ENCODE measurements at places on chromosomes 7 and 10.

DNA sequence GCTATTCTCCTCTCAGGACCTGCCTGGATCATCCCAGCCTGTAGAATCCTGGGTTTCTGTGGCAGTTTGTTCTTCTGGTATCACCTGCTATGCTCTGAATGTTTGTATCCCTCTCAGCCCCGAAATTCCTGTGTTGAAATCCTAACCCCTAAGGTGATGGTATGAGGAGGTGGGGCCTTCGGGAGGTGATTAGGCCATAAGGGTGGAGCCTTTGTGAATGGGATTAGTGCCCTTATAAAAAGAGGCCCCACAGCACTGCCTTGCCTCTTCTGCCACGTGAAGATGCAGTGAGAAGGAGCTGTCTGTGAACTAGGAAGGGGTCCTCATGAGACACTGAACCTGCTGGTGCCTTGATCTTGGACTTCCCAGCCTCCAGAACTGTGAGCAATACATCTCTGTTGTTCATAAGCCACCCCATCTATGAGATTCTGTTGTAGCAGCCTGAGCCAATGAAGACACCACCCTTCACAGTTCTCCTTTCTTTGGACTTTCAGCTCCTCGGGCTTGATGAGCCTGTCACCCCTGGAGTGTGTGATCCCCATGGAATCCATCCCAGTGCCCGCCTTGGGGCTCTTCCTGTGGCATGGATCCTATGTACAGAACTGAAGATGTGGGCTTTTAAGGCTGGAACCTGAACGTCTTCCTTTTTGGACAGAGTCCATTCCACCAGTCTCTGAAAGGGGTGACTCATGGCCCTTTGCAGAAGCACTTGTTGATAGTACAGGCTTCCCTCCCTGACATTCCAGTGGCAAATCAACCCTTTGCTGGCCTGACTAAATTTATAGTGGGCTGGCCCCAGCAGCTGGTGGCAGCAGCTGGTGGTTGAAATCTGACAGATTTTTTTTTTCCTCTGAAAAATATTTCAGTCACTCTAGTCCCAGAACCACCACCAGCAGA is 138.0 kb downstream of the TACC2 start:
- DNase-seq = peak; percentile 89

- DNase-seq = no peak
Measured at GRCh38 chr7:139850906-139851305, 21.8 kb downstream of the TBXAS1 start.

- peak; percentile 69 for DNase-seq
Measured at GRCh38 chr7:28481091-28481926, 69.0 kb downstream of the CREB5 start.

DNA sequence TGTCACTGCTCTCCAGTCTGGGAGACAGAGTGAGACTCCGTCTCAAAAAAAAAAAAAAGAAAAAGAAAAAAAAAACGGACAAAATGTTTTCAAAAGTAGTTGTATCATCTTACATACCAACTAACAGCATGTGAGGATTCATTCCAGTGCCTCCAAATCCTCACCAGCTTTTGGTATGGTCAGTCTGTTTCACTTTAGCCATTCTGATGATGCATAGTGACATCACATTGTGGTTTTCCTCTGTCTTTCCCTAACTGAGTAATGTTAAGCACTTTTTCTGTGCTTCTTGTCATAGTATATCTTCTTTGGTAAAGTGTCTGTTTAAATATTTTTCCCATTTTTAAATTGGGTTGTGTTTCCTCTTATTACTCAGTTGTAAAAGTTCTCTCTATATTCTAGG is 251.4 kb upstream of the CTBP2 start:
- DNase-seq = peak; percentile 95

DNA sequence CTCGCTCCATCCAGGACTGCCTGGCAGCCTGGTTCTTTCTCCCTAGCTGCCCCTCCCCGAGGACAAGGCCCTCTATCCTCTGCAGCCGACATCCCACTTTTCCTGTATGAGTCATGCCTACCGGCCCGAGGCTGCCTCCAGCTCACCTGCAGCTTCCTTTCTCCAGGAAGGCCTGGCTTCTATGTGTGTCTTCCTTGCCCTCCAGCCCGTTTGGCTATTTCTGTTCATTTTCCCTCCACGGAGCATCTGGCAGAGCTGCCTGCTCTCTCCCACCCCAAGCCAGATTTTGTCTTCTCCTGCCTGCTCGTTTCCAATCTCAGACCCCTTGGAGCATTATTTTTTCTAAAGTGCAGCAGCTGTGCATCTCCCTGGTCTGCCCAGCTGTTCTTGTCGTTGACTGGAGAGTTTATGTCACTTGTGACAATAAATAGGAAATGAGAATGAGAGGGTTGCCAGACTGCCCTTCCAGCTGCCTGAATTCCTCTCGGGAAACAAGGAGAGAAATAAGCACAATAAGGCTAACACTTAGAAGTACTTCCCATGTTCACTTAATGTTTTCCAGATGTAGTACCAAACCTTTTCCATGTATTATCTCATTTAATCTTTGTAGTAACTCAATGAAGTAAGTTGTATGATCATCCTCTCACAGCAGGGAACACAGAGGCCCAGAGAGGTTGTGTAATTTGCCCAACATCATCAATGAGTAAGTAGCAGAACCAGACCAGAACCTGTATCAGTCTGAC is 19.7 kb downstream of the UBTD1 start:
- peak; percentile 13 for DNase-seq

GRCh38 chr7:35399216-35399615 is 145.3 kb upstream of the TBX20 start:
- no peak for DNase-seq

GRCh38 chr10:13637303-13637856 is 50.6 kb downstream of the PRPF18 start:
- no peak for DNase-seq

DNA sequence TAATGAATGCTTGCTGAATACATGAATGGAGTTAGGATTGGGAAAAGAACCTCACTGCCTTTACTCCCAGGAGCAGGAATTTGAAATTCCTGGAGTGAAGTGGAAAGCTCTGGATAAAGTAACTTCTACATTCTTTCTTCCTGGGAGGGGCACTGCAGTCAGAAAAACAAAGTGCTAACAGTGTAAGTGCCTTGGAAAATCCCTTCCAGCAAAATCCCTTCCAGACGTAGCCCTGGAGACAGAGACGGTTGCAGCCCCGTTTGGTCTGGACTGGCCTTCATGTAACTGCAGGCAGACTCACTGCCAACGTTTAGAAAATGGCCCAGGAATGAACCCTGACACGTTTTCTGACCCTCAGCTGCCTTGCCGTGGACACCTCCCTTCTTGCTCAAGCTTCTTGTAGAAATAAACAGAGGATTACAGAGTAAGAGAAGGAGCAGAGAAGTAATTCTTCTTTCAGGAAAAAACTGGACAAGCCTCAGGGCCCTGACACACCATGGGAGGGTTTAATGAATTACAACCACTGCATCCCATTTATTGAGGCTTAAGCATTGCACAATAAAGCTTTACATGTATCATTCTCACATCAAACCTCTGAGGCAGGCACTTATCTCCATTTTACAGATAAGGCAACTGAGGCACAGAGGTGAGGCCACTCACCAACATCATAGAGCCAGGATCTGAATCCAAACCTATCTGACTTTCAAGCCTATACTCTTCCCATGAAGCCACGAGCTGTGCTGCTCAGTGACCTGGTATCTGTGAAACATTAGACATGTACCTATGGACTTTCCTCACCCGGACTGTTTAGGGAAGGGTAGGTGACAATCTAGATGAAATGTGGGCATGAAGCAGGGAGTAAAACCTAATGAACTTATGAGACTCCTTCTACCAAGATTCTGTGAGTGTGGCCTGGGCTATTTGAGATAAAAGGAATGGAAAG is 7.8 kb downstream of the ITPRIP start:
- DNase-seq = peak; percentile 82

GRCh38 chr10:49053053-49053997 is 62.0 kb downstream of the VSTM4 start:
- no peak for DNase-seq

GRCh38 chr7:19455623-19456022 is 253.2 kb downstream of the POLR1F start:
- DNase-seq = no peak

GRCh38 chr10:129046065-129046681 is 420.9 kb upstream of the MGMT start:
- no peak for DNase-seq

DNA sequence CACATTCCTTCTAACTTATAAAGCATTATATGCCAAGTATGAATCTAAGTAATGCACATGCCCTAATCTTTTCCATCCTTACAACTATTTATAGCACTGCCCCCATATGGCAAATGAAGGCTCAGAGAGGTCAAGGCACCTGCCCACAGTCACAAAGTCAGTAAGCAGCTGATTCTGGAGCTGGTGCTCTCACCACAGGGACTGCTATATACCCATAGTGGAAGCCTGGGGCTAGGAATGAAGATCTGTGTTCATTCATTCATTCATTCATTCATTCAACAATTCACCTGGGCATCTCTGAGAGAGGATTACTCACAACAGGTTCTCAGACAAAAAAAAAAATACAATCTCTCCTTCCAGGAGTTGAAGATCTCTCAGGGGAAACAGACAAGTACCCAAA is 213.4 kb downstream of the KCNMA1 start:
- DNase-seq = no peak

GRCh38 chr10:76973091-76974016 is 664.3 kb downstream of the KCNMA1 start:
- DNase-seq = no peak

GRCh38 chr7:127974446-127975035 is 56.7 kb downstream of the LRRC4 start:
- DNase-seq = no peak

DNA sequence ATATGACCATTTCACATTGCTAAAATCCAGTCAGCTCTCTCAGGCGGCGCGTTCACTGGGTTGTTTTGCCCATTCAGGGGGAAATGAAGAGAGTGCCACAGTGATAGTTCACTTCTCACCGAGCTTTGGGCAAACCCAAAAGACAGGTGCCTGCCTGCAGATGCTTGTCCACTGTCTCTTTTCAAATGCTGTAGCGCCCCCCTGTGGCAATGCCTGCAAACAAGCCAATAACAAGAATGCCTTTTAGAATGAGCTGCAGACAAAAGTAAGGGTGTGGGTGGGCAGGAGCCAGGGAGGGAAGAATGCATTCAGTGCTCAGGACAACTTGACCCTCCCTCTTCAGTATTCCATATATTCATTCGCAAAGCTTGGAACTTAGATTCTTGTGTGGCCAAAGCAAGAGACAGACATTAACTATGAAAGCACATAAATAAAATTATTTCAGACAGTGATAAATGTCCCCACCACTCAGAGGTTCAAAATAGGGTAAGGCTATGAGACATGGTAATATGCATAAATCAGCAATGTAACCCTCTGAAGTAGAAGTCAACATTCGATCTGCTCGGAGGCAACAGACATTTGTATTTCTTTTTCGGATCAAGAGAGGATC is 86.9 kb downstream of the JAZF1 start:
- peak; percentile 81 for DNase-seq

DNA sequence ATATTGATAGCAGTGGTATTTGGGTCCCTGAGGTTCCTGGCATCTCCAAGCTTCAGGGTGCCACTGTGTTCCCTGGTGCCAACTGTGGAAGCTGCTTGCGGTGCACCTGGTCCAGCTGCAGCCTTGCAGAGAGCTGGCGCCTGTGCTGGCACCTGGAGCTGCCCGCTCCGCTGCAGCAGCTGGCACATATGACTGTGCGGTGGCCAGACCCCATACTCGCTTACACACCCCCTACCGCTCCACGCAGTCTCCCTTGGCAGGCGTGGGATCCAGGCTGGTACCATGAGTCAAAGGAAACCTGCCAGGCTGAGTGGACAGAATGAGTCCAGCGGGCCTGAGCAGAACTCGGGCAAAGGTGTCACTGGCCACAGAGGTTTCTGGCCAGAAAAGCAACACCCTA is 89.9 kb upstream of the JAZF1 start:
- no peak for DNase-seq

- no peak for DNase-seq
Measured at GRCh38 chr7:100017300-100017699, 1.9 kb downstream of the ZKSCAN1 start.

DNA sequence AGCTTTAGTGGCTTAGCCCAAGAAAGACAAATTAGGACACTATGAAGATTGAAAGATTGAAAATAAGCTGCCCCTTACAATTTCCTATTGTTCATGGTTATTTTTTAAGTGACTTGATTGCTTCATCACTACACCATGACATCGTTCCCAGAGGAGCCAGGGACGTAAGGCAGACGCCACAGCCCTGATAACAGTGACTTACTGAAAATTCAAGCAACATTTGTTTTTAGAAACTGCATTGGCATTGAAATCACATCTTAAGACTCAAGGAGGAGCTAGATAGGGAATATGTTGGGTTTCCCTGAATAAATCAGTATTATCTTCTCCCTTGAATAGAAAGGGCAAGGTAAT is 38.7 kb upstream of the ANK3 start:
- DNase-seq = peak; percentile 47

DNA sequence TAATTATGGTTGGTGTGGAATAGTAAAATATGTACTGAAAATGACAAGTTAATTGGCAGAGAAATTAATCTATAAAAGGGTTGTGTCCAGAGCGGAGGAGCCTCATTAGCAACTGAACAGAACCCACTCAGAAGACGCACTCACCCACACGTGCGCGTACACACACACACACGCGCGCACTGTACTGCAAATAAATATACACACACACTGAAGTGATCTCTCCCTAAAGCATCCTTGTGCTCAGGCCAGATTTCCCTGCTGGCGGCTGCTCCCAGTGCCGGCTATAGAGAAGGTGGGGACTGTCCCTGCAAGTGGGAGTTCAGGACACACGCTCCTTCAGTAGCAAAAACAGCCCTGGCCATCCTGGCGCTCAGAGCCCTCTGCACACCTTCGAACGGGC is 85.2 kb downstream of the CHST15 start:
- DNase-seq = no peak

GRCh38 chr7:33940503-33940902 is 35.2 kb downstream of the BMPER start:
- DNase-seq = no peak

DNA sequence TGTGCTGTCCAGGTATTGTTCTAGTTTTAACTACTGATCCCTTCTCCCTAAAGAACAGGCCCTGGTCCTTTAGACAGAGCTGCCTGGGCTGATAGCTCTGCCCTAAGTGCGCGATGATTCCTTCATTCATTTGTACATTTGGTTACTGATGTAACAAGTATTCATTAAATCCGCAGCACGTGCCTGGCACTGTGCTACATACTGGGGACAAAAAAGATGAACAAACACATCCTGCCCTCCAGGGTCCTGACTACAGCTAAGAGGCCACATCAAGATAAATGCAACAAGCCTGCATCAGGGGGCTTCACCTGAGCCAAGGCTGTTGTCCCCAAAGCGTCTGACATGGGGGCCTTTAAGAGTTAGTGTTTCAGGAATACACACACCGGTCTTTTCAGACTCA is 99.0 kb upstream of the PODXL start:
- DNase-seq = no peak

DNA sequence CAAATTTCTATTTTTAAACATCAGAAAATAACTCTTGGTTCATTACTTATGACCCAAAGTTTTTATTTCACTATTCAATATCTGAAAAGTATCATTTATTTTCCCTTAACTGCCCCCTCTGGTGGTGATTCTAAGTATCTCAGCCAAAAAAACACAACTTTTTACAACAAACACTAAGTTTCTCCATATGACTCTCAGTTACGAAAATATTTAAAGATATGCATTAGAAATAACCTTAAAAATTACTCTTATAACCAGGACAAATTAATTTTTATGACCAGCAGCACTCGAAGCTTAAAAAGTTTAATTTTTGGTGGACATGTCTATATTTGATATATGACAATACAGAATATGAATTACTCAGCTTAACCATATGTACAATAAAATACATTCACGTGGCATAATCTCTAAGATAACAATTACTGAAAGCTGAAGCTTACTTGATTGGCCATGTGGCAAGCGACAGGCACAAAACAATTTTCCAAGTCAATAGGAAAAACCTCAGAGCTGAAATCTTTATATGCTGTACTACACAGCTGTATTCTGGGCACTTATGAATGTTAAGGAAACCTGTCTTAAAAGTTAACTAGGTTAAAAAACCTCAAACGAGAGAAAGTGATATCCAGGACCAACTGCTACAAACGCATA is 2.3 kb downstream of the HNRNPA2B1 start:
- no peak for DNase-seq

Measured in brain microvascular endothelial cell (primary cell).